Effector memory CD8-positive, alpha-beta T cell (primary cell): ENCODE measurements at places on chromosomes 5 and 9.

DNA sequence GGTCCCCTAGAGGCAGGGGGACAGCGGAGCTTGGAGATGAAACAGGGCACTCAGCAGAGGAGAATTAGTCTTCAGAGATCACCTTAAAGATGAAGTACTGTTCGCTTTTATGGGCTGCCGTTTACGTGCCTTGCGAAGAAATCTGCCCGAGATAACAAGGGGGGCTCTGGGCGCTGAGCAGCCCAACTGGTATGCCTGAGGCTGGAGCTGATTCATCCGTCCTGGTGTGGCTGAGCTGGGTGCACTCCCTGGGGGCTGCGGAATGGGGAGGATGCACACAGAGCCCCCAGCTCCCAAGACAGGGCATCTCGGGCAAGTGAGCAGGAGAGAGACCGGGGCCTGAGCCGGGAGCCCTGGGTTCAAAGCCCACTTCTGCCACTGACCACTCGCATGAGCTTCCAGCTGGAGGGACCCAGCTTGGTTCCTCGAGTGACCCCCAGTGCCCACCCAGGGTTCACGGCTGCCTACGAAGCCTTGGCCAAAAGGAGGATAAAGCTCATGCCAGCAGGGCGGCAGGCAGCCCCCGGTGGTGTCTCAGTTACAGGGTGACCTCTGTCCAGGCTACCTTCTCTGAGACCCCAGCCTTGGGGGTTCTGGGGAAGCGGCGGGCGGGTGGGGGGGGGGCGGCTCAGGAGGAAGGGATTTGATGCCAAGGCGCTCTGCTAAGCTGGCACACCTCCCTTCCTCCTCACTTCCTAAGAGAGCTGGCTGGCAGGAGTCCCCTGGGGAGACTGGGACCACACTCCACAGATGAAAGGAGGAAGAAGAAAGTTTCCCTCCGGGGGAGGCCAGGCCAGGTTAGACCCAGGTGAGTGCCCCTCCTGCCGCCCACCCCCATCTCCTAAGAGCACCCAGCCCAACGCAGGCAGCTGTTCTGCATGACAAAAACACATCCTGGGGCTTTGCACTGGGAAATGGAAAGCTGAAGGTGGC, 5.7 kb downstream of the FIBCD1 start:
- DNase-seq = no peak

GRCh38 chr9:18269561-18269960, 204.4 kb upstream of the ADAMTSL1 start:
- no peak for DNase-seq

GRCh38 chr5:158084292-158084691, 225.3 kb upstream of the CLINT1 start:
- no peak for DNase-seq

GRCh38 chr5:93603793-93604643, 21.0 kb downstream of the NR2F1 start:
- no peak for DNase-seq

DNA sequence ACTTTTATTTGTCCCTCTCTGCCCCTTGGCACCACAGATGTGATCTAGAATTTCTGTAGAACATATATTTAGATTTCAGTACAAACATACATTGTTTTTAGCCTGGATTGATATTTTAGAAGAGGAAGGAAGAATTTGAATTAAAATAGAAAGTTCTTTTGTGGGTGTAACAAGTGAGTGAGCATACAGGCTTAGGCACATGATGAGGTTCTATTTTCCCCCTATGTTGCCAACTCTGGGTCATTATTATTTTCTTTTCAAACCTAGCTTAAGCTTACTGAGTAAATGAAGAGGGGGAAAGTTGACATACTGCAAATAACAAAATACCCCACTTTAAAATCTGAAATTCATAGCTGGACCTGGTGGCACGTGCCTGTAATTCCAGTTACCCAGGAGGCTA, 102.9 kb downstream of the GCNT1 start:
- no peak for DNase-seq

- no peak for DNase-seq
Observed at GRCh38 chr9:71824257-71824656, 55.9 kb upstream of the CEMIP2 start.

GRCh38 chr9:96169484-96169883, 132.5 kb downstream of the HSD17B3 start:
- no peak for DNase-seq

DNA sequence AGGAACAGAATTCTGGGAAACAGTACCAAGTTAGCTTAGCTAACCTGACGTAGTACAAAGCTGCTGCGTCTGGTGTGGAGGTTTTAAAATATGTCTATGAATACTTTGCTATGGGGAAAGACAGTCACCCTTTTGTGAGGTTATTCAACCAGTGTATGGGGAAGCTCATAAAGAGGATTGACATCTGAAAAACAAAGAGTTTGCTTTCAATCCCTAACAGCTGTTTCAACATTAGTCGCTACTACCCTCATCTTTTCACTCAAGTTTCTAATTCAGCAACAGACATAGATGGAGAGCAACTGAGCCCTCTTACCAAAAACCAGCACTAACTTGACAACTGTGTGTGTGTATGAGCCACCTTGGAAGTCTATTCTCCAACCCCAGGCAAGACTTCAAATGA, 7.8 kb upstream of the MSANTD3 start:
- DNase-seq = no peak

DNA sequence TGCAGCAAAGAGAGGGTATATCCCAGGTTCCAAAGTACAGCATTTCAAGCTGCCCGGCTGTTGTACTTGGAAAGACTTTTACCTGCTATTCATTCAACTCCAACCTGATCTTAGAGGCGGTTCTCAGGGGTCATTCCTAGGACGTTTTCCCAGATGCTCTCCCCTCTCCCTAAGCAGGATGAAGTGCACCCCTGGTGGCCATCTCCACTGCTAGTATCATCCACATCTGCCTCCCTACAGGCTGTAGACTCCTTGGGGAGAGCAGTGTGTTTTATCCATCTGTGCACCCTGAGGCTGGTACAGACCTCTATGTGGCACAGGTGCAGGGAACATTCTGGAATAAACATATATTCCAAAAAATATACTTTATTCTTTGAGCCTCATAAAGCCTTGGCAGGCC, 56.8 kb downstream of the PTPN3 start:
- no peak for DNase-seq

DNA sequence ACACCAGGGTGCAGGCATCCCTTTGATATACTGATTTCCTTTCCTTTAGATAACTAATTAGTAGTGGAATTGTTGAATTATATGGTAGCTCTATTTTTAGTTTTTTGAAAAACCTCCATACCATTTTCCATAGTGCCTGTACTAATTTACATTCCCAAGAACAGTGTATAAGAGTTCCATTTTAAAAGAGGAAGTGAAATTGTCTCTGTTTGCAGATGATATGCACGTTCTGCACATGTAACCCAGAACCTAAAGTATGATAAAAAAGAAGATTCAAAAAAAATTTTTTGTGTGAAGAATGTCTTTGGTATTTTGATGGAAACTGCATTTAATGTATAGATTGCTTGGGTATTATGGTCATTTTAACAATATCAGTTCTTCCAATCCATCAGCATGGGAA, 424.0 kb upstream of the CCNH start:
- no peak for DNase-seq

DNA sequence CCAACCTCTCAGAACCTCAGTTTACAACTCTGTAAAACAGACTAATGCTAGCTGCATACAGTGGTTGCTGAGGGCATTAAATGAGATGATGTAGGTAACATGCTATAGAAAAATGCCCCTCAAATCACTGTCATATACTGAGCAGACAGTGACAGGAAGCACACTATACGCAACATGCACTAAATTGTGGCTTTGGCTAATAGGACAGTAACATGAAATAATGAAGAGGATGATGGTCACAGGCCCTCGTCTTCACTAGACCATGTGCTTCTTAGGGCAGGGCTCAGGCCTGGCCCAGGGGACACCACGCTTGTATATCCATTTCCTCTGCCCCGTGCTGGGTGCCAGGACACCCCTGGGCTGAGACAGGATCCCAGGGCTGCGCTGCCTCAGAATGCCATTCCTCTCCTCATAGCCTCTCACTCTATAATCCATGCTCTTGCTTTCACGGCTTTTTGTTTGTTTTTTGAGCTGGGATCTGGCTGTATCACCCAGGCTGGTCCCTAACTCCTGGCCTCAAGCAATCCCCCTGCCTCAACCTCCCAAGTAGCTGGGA, 18.9 kb downstream of the CSF1R start:
- DNase-seq = no peak

GRCh38 chr5:126351153-126351552, 72.1 kb upstream of the GRAMD2B start:
- DNase-seq = no peak

- no peak for DNase-seq
Observed at GRCh38 chr5:74903165-74903787, 37.1 kb upstream of the FAM169A start.

DNA sequence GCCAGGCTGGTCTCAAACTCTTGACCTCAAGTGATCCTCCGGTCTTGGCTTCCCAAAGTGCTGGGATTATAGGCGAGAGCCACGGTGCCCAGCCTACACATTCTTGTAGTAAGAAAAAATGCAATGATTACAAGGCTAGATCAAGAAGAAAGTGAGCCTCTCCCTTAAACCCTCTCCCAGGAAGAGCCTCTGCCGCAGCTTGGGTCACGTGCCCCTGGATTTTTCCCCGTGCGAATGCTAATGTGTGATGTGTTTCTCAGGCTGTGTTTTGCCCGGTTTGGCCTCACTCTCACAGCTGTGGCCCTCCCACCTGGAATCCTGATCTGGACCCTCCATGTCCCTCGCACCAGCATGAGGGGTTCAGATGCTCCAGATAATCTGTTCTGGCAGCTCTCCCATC, 6.9 kb downstream of the PLPP7 start:
- no peak for DNase-seq

DNA sequence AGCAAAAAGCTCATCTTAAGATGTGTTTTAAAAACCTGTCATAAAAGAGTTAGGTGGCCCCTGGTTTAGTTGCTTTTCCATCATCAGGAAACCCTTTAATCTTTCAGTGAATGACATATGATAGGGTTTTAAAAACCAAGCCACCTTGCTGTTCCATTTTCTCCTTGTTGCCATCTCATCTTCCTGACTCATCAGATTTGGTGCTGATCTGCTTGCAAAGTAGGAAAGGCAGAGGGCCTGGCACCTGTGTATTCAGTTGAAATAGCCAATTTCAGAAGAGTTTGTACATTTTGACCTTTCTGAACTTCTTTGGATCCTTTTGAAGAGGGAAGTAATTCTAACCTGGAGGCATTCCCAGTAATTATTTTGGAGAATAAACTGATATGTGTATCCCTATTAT, 272.7 kb downstream of the CD180 start:
- no peak for DNase-seq

DNA sequence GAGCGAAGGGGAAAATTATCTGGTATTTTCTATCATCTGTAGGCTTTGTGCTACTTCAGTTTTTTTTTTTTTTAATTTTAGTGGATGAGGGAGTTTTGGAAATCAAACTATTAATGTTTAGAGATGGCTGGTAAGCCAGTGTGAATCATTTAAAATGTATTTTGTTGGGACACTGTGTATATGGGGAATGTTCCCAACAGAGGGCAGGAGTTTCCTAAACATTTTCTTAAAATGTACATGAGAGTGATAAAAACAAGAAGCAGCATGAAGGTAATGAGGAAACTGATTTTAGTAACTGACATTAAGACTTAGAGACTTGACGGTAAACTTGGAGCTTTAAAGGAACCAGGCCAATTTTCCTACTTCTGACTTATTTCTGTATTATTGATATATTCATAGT, 68.2 kb upstream of the ITGA2 start:
- DNase-seq = no peak

GRCh38 chr9:110968096-110968495, 70.2 kb downstream of the LPAR1 start:
- DNase-seq = no peak

DNA sequence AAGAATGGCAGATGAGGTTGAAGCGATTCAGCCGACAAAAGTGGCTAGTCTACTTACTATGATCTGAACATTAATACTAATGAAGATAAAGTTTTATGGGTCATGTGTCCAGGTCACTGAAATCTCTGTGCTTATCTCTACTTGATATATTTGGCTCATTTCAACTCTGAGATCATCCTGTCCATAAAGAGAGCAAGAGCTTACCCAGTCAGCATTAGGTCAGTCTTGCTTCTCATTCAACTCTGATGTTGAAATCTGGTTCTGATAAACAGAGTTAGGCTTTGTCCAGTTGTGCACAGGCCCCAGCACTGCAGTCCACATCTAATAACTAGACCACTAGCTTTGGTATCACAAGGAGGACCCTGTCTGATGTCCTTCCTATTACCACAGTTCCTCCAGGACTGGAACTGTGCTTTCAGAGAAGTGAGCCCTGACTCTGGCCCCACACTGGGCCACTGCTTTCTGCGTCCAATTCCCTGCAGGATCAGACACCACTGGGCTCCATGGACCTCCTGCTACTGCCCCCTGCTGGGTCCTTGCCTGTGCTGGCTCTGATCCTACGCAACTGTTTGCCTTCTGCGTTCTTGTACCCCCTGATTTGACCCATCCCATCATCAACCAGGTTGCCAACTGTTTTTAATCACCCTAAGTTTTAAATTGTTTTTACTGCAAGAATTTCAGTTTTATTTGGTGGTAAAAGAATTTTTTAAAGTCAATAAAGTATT, 23.7 kb upstream of the FAM120A start:
- DNase-seq = no peak
